ENCODE measurements at places on chromosomes 4 and X.

DNA sequence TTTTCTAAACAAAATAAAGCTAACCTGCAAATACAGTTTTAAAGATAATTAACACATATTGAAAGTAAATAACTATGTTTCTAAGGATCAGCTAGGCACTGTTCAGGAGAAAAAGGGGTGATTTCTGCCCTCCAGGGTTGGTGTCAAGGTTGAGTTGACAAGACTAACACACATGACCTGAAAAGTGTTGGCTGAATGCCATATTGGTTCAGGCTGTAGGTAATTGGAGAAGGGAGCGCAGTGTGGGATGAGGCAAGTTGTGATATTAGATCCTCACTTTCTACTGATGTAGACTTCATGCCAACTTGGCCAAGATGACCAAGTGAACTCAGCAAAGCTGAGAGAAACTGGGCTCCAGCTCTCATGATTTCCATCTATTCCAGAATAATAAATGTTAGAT is 42.2 kb downstream of the PPM1K start:
- no peak for DNase-seq

DNA sequence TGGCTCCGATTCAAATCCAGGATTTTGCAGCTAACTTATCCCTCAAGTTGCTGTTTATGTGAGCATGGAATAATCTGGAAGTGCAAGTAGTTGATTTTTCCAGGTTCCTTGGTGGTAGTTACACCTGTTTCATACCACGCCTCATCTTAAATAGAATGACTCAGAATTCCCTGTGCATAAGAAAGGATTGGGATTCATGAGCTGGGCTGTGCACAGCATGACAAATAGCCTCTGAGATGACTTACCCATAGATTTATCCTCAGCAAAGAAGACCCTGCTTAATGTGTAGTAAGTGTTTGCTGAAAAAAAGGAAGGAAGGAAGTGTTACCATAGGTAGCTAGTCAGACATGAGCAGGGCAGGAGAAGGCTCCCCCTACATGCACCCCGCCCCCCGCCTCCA is 777.7 kb upstream of the ADGRL3 start:
- no peak for DNase-seq

GRCh38 chr4:121072224-121073003 is at the start of gene NDNF:
TSS of gene NDNF (minus strand) at chr4:121072535. CDS start at chr4:121045837, 26,698 bp downstream.
- no peak for DNase-seq

GRCh38 chr4:174707051-174707676 is 121.9 kb downstream of the GLRA3 start:
- DNase-seq: no peak

DNA sequence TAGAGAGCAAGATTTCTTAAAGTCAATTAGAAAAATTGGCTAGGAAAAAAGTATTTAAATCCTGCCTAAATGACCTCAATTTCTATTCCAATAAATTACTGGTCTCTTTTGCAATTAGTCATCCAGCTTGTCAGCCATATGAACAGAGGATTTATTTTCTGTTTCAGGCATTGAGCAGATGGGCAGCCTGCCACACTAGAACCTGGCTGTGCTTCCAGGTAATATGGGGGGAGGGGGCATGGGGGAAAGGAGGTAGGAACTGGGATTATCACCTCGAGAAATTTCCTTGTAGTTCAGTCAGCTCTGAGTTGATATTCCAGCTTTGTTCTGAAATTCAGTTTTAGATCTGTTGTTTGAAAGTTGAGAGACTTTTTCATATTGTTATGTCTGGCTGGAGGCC is 206.3 kb upstream of the LCORL start:
- DNase-seq: no peak

- DNase-seq: no peak
Measured at GRCh38 chr4:98619180-98619579, 39.2 kb downstream of the TSPAN5 start.

DNA sequence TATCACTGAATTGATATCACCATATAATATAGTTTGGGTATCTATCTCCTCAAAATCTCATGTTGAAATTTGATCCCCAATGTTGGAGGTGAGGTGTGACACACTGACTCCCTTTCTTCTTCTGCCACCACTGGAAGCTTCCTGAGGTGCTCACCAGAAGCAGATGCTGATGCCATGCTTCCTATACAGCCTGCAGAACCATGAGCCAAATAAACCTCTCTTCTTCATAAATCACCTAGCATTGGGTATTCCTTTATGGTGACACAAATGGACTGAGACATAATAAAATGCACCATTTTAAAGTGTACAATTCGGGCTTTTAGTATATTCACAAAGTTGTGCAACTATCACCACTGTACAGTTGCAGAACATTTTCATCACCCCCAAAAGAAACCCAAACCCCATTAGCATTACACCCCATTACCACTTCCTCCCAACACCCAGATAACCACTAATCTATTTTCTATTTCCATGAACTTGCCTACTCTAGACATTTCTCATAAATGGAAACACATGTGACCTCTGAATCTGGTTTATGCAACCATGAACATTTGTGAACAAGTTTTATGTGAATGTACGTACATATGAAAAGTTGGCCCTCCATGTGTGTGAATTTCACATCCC is 148.9 kb downstream of the OPHN1 start:
- DNase-seq: no peak

- DNase-seq: no peak
Measured at GRCh38 chr4:14910411-14910810, 91.9 kb upstream of the CPEB2 start.

GRCh38 chrX:1661922-1662221 is 47.0 kb downstream of the ASMT start:
- DNase-seq: no peak

GRCh38 chr4:115969756-115970155 is 856.3 kb upstream of the NDST4 start:
- no peak for DNase-seq

GRCh38 chrX:11244636-11245035 is 48.6 kb upstream of the AMELX start:
- no peak for DNase-seq

DNA sequence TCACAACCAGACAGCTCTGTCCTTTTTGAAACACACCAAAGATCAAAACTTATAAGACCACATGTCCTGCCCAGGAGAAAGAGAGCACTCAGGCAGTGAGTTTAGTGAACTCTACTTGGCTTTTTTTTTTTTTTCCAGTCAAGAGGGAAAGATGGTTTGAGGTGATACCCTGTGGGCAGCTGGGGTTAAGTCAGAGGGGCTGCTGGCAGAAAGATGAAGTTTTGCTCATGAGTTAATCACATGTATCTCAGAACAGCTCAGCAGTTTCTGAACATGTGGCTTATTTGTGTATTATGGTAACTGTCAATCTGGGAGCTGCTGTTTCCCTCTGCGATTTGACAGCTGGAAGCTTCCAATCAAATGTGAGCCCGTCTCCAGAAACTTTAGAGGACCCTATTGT is 56.4 kb upstream of the MAP3K15 start:
- no peak for DNase-seq

- DNase-seq: no peak
Measured at GRCh38 chr4:20017777-20018115, 234.0 kb upstream of the SLIT2 start.

- DNase-seq: no peak
Measured at GRCh38 chrX:50407976-50408375, 62.6 kb downstream of the DGKK start.

DNA sequence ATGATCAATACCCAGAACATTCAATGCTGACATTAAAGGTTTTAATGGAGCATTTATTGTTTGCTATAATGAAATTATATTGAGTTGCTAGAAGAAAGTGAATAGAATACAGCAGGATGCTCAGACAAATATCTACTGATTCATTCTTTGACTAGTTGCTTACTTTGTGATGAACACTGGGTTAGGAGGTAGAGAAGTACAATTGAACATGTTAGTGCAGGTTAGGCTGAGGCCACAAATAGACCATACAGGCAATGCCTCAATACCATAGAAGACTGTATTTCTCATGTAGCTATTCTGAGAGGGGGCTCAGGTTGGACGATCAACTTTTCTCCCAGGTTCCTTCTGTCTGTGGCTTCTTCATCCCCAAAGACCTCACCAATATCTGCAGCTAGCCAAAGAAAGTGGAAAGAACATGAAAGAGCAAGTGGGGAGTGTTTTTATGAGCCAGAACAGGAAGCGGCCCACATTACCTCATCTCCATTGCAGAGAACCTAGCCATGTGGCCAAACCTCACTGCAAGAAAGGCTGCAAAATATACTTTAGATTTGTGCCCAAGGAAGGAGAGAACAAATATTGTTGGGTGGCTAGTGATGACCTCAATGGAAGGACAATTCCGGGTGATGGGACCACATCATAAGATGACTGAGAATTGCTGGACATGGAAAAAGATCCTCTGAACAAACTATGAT is 180.3 kb upstream of the GATB start:
- DNase-seq: no peak

- no peak for DNase-seq
Measured at GRCh38 chr4:8402640-8403039, 37.9 kb downstream of the ACOX3 start.

- DNase-seq: no peak
Measured at GRCh38 chr4:26084414-26084813, 170.4 kb downstream of the SMIM20 start.

Measured in activated CD4-positive, alpha-beta T cell treated with anti-CD3 and anti-CD28 coated beads for 1 hour (primary cell).